ENCODE measurements at places on chromosomes 1 and 21. TPM values are rescaled to one million over a fixed set of nuclear protein-coding genes. Genes with fewer than 3 reads are reported as not detected.

Gene ZSWIM5
- total RNA-seq, result 4.8 TPM

Gene MXRA8
- 142 TPM for total RNA-seq

Gene PEX14
- total RNA-seq, result 18.3 TPM

Gene PLPPR5
- total RNA-seq, result 1.2 TPM

Gene DMAP1
- total RNA-seq, result 35.3 TPM

Gene STUM
- total RNA-seq, result 0.99 TPM

Gene FCGR1A
- 6.2 TPM for total RNA-seq

Gene ZNF362
- 33.2 TPM for total RNA-seq

Gene GPATCH3
- 15.7 TPM for total RNA-seq

Gene RPE65
- not detected for total RNA-seq

Gene L1TD1
- 1.3 TPM for total RNA-seq

Gene HEYL
- 12.1 TPM for total RNA-seq

Gene SERPINC1
- total RNA-seq, result not detected

Gene SPATA45
- total RNA-seq, result 0.47 TPM

Gene E2F2
- total RNA-seq, result 9.0 TPM

Gene ZNF683
- total RNA-seq, result not detected

Gene UAP1
- total RNA-seq, result 27.8 TPM

Gene AMY1B
- total RNA-seq, result not detected

Gene LIPI
- not detected for total RNA-seq

Gene RIMS3
- 0.99 TPM for total RNA-seq

Gene SYDE2
- 19.5 TPM for total RNA-seq

Gene OR2L5
- not detected for total RNA-seq

Gene DNAH14
- total RNA-seq, result 40.9 TPM

Gene CHIT1
- 1.3 TPM for total RNA-seq

Gene AJAP1
- total RNA-seq, result 4.0 TPM

Gene NFYC
- total RNA-seq, result 68.7 TPM

Gene ILF2
- 133 TPM for total RNA-seq

Gene PRAMEF33
- total RNA-seq, result not detected

Gene NPHS2
- 46.4 TPM for total RNA-seq

Gene MARK1
- total RNA-seq, result 11.6 TPM

Gene NEK2
- 10.2 TPM for total RNA-seq

Gene DMRTA2
- not detected for total RNA-seq

Gene CRTC2
- total RNA-seq, result 21.9 TPM

Gene HLX
- total RNA-seq, result 18.8 TPM

Gene RASSF5
- total RNA-seq, result 10.7 TPM

Gene LRRN2
- 10.2 TPM for total RNA-seq

Gene NT5C1A
- total RNA-seq, result 4.1 TPM

Gene SPATA46
- not detected for total RNA-seq

Gene KCNK2
- total RNA-seq, result 1.9 TPM

Gene IL12RB2
- total RNA-seq, result 1.3 TPM

Gene TMEM183A
- 61.5 TPM for total RNA-seq

Gene C1orf210
- 12.9 TPM for total RNA-seq

Gene AMY2A
- not detected for total RNA-seq

Gene MPL
- 0.58 TPM for total RNA-seq

Gene EFNA4
- total RNA-seq, result 11.8 TPM

Gene AQP10
- total RNA-seq, result 0.12 TPM

Gene LMOD1
- total RNA-seq, result 12.6 TPM

Gene CD101
- total RNA-seq, result 2.4 TPM

Gene PCP4L1
- 1.3 TPM for total RNA-seq

Gene DAB1
- 2.8 TPM for total RNA-seq

Gene SH2D5
- total RNA-seq, result 0.18 TPM

Gene C1orf94
- total RNA-seq, result not detected
